Activated T-cell treated with anti-CD3 and anti-CD28 coated beads, Interleukin-2, amount 50 U/mL, for 72 hours (primary cell): ENCODE measurements at places on chromosomes 7 and 10. TPM values are rescaled to one million over a fixed set of nuclear protein-coding genes. Genes with fewer than 3 reads are reported as not detected.

DNA sequence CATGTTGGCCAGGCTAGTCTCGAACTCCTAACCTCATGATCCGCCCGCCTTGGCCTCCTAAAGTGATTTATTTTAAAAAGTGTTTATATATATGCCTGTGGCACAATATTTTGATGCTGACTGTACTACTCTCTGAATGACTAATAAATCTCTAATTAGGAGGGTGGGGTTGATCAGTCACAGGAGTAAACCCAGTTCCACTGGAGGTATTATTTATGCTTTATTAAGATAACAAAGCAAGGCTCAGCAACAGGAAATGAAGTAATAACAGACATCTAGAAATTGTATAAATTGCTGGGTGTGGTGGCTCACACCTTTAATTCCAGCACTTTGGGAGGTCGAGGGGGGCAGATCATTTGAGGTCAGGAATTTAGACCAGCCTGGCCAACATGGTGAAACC, 26.0 kb upstream of the MCU start:
- no peak for DNase-seq
- H3K27ac ChIP-seq, result no peak overlapping the region
- peaks cover 6% of the 10 kb centered on the region for H3K27me3 ChIP-seq
- no peaks in the 10 kb centered on the region for H3K36me3 ChIP-seq
- no peak overlapping the region for H3K4me3 ChIP-seq

DNA sequence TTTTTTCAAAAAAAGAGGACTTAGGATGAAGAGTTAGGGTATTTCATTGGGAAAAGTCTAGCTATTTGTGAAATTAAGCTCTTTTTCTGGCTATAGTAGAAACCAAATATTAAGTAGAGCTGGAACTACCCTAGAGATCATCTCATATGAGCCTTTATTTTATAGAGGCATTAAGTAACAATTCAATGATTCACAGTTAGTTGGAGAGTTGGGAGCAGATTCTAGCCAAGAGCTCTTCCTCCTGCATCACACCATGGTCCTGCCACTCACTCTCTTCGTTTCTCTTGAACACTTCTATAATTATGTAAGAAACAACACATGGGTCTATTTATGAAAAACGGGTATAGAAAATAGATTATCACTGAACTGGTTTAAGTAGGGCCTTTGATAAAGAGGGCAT, 76.1 kb upstream of the ANK3 start:
- H3K36me3 ChIP-seq, result no peaks in the 10 kb centered on the region
- no peak overlapping the region for H3K4me3 ChIP-seq
- no peaks in the 10 kb centered on the region for H3K27me3 ChIP-seq
- no peak for DNase-seq
- no peak overlapping the region for H3K27ac ChIP-seq

DNA sequence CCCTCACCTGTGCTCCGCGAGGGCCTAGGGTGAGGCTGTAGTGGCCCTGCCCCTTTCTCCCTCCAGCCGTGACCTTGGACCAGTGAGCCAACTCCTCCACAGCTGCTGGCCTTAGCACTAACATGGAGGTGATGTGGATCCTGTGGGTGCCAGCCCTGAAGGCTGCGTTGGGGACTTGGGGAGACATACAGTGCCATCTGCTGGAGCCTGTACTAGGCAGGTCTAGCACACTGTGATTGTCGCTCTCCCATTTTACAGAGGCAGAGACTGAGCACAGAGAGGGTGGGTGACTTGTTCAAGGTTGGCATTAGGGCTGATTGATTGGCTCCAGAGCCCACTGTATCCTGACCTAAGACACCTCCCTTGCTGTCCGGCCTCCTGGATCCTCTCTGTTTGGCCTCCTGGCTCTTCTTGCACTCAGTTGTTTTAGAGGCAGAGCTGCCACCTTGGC, 37.6 kb downstream of the PRF1 start:
- no peak overlapping the region for H3K4me3 ChIP-seq
- no peak for DNase-seq
- H3K27me3 ChIP-seq, result no peaks in the 10 kb centered on the region
- peaks cover 7% of the 10 kb centered on the region for H3K4me1 ChIP-seq
- no peak overlapping the region for H3K27ac ChIP-seq
- no peaks in the 10 kb centered on the region for H3K36me3 ChIP-seq

The NRG3 gene
- total RNA-seq, result not detected

DNA sequence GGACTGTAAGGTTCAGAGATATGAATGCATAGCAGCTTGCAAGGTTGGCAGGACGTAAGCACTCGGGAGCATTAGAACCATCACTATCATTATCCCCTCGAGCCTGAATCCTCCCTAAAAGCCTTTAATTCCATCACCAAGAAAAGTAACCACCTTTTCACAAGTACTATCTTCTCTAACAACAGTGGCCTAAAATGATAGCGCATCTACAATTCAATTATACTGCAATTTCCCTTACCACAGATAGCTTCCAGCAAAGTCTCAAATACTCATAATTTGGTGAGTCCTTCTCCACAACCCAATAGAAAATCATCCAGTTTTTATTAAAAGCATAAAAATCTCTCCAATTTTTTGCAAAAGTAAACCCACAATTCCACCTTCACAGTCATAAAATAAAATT, 42.0 kb downstream of the COL1A2 start:
- no peaks in the 10 kb centered on the region for H3K4me1 ChIP-seq
- H3K4me3 ChIP-seq, result no peak overlapping the region
- no peak overlapping the region for H3K27ac ChIP-seq

- H3K27ac ChIP-seq, result no peak overlapping the region
- peaks cover 19% of the 10 kb centered on the region for H3K27me3 ChIP-seq
- H3K36me3 ChIP-seq, result no peaks in the 10 kb centered on the region
- no peak overlapping the region for H3K4me3 ChIP-seq
These were observed 124.6 kb upstream of the LANCL2 start for GRCh38 chr7:55240418-55241142.
